Suppressor macrophage treated with lipopolysaccharide for 1 hour (primary cell): ENCODE measurements at places on chromosomes 3 and 15.
A peak's percentile ranks its signal among the peaks of the same experiment; 100 is the strongest.

GRCh38 chr3:47628426-47628825, 49.8 kb upstream of the CSPG5 start:
- DNase-seq: no peak

DNA sequence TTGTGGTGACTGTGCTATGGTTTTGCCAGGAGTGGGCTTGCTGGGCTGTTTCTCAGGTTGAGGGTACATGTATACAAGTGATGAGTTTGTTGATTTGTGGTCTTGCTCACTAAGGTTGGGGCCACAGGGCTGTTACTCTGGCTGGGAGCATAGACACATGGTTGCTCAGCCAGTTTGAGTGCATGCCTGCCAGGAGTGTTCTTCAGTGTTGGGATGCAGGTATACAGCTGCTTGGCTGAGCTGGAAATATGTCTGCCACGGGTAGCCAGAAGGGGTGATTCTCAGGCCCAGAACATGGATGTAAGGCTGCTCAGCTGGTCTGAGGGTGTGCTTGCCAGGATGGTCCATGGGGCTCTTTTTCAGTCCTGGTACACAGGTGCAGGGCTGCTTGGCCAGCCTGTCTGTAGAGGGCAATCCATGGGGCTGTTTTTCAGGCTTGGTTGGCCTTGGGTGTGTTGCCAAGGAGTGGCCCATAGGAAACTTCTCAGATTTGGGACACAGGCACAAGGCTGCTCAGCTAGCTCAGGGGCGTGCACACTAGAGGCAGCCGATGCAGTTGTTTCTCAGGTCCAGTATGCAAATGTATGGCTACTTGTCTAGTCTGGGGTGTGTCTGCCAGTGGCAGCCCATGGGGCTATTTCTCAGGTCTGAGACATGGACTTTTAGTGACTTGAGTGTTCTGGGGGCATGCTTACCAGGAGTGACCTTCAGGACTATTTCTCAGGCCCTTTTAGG, 5.3 kb upstream of the ARHGAP31 start:
- DNase-seq: no peak

GRCh38 chr3:66625505-66626216, 124.8 kb upstream of the LRIG1 start:
- no peak for DNase-seq

- peak; percentile 80 for DNase-seq
Observed at GRCh38 chr3:131794766-131795388, 239.9 kb downstream of the CPNE4 start.

DNA sequence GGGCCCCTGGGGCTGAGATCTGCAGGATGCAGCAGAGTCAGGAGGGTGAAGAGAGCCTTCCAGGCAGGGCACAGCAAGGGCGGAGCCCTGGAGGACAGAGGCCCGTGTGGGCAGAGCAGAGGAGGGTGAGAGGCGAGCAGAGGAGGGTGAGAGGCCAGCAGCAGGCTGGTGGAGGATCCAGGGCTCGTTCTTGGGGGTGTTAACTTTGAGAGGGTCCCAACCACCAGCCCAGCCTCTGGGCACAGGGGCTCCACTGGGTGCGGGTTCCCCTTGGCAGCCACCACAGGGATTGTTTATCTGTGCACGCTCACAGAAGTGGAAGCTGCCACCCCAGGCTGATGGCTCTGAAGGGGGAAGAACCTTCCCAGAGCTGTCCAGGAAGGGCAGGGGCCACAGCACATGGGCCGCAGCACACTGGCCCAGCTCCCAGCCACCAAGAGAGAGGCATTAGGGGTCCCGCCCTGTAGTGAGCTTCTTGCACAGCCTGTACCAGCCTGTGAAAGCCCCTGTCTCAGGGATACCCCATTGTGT, 9.3 kb upstream of the PLXND1 start:
- no peak for DNase-seq

DNA sequence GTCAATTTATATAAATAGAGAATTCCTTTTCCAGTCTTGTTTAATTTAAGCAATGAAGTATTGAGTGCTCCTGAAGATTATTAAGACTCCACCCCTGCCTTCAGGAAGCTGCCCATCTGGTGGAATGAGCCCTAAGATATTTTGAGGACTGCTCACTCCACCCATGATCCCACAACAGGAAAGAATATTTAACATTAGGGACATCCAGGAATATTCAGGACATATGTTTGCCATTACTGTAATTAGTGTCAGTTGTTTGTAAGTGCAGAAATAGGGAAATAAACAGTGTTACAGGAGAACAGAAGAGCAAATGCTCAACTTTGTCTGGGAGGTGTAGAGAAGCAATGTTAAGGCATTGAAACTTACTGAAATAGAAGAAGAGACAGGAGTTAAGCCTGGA, 375.0 kb downstream of the ROBO2 start:
- DNase-seq: no peak

DNA sequence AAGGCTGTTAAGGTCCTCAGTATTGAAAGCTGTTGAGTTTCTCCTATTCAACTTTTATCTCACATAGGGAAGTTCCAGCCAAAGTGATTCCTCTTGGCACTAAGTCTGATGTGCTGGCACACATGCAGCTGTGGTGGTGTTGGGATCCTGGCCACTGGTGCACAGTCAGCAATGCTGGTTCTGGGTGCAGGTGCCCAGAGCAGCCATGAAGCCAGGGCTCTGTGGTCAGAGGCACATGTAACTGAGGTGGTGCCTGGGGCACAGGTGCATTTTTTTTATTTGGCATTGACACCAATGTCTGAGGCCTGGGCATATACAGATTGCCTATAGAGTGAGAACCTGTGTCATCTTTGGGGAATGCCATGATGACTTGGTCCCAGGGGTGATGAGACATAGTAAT, 271.4 kb downstream of the POLQ start:
- DNase-seq: no peak

- DNase-seq: peak; percentile 88
Observed at GRCh38 chr3:187774185-187774789, 29.0 kb upstream of the BCL6 start.

- peak; percentile 11 for DNase-seq
Observed at GRCh38 chr3:185658504-185658912, 72.4 kb downstream of the SENP2 start.

DNA sequence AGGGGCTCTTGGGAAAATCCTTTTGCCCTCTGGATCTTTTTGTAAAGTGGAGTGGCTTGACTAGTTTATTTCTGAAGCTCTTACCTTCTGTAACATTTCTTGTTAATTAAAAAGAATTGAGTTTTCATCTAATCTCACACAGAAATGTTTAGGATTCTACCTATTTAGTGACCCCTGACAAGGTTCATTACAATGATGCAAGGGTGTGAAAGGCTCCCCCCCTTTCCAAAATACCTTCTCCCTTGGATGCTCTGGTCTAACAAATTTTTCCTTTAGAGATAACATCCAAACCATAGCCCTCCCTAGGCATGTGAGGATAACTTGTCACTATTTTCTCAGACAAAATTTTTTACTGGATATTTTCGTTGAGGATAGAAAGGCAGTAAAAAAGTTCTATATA, 223.9 kb downstream of the THRB start:
- no peak for DNase-seq

- no peak for DNase-seq
Observed at GRCh38 chr3:183013074-183013473, 32.7 kb upstream of the DCUN1D1 start.

- no peak for DNase-seq
Observed at GRCh38 chr3:72255791-72256559, 471.0 kb upstream of the PROK2 start.

DNA sequence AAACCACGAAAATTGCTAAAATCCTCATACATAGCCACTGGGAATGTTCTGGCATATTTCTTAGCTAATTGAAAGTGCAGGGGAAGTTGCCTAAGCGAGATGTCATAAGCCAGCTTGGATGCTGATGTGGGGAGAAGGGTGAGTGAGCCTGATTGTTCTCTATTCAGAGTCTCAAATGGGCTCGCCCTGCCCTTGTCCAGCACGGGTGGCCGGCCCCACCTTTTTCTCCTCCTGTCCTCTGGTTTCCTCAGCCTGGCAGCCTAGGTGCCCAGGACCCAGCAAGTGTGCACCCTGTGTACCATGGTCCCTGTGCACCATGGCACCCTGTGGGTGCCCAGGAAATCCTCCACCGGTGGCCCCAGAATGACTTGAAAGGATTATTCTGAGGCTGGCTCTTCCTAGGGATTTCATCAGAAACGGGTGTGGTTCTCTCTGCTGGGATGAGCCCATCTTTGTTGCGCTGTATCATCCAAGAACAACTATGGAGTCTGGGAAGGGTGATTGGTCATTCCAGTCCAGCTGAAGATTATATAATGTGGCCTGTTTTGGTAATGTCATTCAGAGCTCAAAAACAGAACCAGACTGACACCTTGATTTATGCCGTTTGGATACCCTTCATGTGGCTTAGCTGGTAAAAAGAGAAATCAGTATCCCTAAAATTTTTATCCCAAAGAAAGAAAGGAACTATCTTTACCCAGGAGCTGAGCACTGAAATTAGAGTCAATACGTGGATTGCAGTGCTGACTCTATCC, 150.8 kb upstream of the BHLHE40 start:
- DNase-seq: peak; percentile 66

DNA sequence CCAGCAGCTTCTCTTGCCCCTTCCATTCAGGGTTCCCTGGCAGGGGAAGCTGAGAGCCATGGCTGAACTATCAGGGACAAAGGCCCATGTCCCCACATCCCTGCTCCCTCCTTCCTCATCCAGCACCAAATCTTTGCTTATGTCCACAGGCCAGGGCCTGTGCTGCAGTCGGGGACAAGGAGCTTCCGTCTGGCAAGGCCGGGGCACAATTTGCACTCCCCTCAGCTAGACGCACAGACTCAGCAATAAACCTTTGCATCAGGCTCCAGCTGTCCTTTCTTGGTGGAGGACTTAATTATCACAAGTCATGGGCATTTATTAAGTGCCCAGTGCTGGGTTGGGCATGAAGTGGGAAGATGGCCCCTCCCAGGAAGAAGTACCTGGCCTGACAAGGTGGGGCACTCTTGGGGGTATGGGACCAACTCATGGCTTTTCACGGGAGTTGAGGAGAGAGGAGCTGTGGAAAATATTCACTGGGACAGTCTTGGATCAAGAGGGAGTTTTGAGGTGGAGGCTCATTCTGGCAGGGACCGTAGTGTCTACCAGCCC, 4.9 kb downstream of the GNAT1 start:
- no peak for DNase-seq
